ENCODE measurements at places on chromosomes 6 and 20.
A peak's percentile ranks its signal among the peaks of the same experiment; 100 is the strongest.

- no peak for DNase-seq
Measured at GRCh38 chr6:148261470-148261869, 81.2 kb upstream of the SASH1 start.

- DNase-seq: no peak
Measured at GRCh38 chr6:46184114-46184513, 13.3 kb upstream of the ENPP5 start.

- no peak for DNase-seq
Measured at GRCh38 chr6:52233975-52234823, 10.1 kb downstream of the IL17F start.

GRCh38 chr6:122079916-122080315 is 319.5 kb upstream of the HSF2 start:
- no peak for DNase-seq

GRCh38 chr6:167699141-167699931 is 127.4 kb upstream of the AFDN start:
- DNase-seq: peak; percentile 50

GRCh38 chr20:42795111-42795695 is 394.5 kb downstream of the PTPRT start:
- no peak for DNase-seq

DNA sequence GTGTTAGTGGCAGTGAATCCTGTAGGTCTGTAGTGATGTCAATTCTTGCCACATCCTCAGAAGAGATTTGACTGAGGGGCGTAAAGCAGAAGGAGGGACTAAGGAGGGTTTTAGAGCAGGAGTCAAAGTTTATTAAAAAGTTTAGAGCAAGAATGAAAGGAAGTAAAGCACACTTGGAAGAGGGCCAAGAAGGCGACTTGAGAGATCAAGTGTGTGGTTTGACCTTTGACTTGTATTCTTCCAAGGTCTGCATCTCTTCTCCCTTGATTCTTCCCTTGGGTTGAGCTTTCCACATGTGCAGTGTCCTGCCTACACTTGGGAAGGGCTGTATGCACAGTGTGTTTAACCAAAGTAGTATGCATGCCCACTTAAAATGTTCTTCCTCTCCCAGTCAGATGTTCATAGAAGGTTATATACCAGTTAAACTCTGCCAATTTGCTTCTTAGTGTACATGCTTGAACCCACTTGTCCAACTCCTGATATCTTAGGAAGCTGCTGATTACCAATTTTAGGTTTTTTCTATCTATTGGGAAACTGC is 627.6 kb downstream of the MMUT start:
- no peak for DNase-seq

GRCh38 chr20:9498322-9498721 is 16.1 kb upstream of the LAMP5 start:
- DNase-seq: peak; percentile 81

DNA sequence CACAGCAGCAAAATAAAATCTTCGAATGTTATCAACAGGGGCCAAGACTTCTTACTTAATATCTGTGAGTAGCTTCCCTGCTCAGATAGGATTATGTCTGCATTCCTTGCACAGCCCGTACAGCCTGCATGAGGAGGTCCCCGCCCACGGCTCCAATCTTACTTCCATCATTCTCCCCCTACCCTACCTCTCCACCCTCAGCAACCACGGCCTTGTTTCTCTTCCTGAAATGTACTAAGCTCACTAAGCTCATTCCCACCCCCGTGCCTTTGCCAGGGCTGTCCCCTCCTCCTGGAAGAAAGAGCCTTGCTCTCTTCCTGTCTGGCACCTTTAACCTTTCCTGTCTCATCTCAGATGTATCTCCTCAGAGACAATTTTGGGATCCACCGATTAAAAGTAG is 120.4 kb downstream of the BCAS1 start:
- DNase-seq: no peak

DNA sequence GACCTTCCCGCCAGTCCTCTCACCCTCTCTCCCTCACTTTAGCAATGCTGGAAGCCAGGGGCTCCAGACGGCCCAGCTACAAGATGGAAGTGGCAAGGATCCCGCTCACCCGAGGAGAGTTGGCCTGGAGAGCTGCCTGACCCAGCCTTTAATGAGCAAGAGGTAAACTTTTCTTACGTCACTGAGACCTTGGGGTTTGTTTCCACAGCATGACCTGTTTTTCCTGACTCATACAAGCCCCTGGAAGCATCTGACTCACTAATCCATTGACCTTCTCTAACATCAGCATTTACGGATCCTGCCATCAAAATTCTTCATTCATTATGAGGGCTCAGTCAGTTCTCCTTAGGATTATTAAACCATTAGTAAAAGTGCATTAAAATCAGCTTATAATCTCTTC is 120.4 kb downstream of the MYLK4 start:
- no peak for DNase-seq

DNA sequence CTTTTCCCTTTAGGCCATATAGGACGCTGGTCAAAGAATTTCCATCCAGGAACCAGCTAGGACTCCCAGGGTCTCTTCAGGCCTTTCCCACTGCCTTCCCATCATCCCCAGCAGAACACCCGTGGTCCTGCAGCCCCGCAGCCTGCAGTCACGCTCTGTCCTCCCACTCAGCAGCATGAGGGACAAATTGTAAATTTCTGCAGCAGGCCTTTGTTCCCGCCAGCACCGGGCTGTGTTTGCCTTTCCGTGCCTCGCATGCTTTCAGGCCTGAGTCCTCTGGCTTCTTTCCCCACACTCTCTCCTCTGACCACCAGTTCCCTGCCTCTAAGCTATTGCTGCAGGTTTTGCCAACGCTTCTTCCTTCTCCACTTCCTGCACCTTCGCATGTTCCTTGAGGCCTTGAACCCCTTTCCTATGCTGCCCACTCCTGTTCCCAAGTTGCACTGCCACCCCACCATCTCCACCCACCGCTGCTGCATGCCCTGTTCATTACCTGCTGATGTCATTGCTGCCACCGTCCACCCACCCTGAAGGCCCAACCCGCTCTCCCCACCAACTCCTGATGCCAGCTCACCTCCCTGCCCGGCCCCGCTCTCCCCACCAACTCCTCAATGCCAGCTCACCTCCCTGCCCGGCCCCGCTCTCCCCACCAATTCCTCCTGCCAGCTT is 49.8 kb downstream of the RNASET2 start:
- DNase-seq: no peak

GRCh38 chr20:8671370-8671961 is 397.4 kb upstream of the PLCB4 start:
- DNase-seq: no peak

GRCh38 chr6:124203101-124203811 is 399.6 kb downstream of the NKAIN2 start:
- DNase-seq: no peak

DNA sequence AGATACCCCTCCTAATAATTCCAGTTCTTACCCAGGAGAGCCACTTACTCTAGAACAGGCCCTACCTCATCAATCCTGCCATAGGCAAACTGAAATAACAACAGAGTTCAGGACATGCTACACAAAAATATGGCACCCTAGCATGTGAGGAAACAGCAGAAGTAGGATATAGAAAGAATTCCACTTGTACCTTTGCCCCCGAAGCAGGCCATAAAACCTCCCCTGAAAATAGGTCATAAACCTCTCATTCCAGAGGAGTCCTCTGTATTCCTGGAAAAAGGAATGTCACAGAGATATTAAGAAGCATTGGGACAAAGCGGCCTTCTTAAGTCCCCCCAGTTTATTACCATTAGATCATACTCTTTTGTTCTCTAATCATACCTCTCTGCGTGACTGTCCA is 504.3 kb upstream of the MARCKS start:
- DNase-seq: no peak

DNA sequence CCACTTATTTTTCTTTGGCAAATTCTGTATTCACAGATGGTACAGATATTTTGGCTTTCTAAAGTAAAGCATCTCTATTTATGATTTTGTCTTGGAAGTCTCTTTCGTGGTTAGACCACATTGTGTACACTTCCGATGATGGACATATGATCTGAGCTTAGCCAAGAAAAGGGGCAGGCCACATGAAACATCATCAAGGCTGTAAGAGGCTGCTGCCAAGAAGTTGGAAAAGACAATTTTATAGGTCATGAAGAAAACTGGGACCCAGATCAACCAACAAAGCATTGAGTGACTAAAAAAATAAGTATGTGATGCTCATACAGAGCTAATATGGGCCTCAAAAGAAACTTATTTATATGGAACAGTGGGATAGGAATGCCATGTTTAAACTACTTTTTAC is 266.4 kb downstream of the HAO1 start:
- no peak for DNase-seq

DNA sequence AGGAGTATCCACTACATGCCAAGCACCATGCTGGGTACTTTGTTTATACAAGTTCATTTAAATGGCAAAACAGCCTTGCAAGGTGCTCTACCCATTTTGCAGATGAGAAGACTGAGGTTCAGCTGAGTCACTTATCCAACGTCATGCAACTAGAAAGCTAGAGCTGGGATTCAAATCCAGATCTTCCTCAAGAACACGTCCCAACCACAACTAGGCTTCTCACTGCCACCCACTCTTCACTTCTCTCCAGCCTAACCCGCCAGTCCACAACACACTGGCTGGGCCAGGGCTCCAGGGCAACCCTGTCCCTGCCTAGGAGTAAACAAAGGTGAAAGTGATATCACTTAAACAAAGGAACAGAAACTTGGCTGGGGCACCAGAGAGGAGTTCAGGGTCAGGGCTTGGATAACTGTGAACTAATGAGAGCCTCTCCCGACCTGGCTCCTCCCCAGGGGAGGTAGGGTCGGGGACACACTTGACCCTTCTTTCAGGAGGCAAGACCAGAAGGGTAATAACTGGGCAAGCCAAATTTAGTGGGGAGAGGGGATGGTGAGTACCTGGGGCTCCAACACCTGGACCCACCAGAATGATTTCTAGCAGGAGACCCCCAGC is 7.9 kb downstream of the SDC4 start:
- no peak for DNase-seq

- DNase-seq: no peak
Measured at GRCh38 chr20:33664085-33664761, 2.1 kb downstream of the C20orf144 start.

All from SIG-M5 (cell line).